ENCODE measurements at places on chromosomes 1 and 21. TPM values are rescaled to one million over a fixed set of nuclear protein-coding genes. Genes with fewer than 3 reads are reported as not detected.
A peak's percentile ranks its signal among the peaks of the same experiment; 100 is the strongest.

The ELAVL4 gene
- polyA plus RNA-seq: 3.2 TPM

The SELP gene
- polyA plus RNA-seq: 4.4 TPM

The CR2 gene
- polyA plus RNA-seq: 1.1 TPM

The PPP1R15B gene
- 44.1 TPM for polyA plus RNA-seq

The RUNX3 gene
- polyA plus RNA-seq: 0.27 TPM

The PTPN22 gene
- 0.57 TPM for polyA plus RNA-seq

The MCL1 gene
- polyA plus RNA-seq: 200 TPM

The CAMK1G gene
- polyA plus RNA-seq: 5.2 TPM

The RIMKLA gene
- 0.65 TPM for polyA plus RNA-seq

The KRTAP21-3 gene
- not detected for polyA plus RNA-seq

The RNF186 gene
- polyA plus RNA-seq: 0.25 TPM

The DNALI1 gene
- polyA plus RNA-seq: 63.0 TPM

DNA sequence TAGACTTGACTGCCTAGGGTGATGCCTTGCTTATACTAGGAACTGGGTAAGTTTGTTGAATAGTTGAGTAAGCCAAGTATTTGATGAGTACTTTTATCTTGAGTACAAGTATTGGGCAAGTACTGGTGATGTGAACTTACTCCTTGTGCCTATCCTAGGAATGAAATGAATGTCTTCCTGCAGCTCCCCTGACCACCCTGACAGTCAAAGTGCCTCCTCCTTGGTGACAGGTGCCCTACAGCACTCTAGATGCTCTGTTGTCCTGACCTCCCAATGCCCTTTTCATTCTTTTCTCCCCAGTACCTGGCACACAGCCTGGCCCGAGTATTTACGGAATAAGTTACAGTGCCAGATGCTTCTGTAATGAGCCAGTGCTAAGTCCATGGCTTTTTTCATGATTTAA, 25.5 kb downstream of the PCSK9 start:
- no peak for DNase-seq

DNA sequence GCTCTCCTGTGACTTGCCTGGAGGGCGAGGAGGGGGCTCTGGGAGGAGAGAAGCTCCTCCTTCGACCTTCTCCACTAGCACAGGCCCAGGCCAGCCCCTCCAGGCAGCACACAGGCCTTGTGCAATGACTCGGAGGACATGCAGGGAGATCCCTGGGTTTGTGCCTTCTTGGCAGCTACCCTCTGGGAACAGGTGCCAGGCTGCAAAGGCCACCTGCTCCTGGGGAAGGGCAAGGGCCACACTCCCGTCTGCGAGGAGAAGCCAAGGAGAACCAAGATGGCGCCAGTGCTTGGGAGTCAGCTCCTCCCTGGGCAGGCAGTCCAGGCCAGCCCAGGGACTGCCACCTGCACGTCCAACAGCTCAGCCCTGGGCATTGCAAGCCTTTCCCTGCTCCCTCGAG, 15.3 kb downstream of the CASZ1 start:
- no peak for DNase-seq

DNA sequence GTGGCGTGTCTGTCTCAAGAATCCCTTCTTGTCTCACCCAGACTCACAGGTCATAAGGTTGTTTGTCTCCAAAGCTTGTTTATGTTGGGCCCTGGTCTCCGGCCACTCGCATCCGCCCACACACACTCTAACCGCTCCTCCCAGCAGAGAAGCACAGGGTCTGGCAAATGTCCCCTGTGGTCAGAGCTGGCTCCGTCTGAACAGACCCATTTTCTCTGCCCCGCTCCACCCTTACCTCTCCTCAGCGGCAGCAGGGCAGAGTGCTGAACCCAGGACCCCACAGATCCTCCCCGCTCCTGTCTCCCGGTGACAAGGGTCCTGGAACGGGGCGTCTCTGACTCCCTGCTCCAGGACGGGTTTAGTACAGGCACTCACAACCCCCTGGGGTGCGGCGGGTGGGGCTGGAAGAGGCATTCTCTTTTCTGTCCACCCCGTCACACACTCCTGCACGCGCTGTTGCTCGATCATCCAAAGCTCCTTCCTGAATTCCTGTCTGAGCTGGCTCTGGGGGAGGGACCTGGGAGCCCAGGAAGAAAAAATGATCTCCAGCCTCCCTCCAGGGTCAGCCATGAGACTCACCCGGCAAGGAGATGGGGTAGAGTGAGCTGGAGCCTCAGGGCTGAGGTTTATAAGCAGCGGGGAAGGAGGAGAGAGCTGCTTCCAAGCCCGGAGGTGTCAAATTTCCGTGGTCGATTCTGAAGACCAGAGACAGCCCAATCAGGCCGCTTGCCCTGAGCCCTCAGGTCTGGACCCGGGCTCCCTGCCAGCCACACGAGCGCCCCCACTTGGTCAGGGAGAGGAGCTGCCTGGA, at the start of gene S100A13:
S100A13 (minus strand) TSS at position 602 of the 811 bp plus-strand sequence. CDS start 1,033 bp downstream, outside the sequence.
- DNase-seq: peak; percentile 87

- DNase-seq: no peak
These were observed 10.5 kb downstream of the UCK2 start for GRCh38 chr1:165837838-165838364.

GRCh38 chr1:236917448-236917847, 86.8 kb downstream of the MT1HL1 start:
- DNase-seq: no peak

- DNase-seq: no peak
These were observed at the start of gene PRR9 for GRCh38 chr1:153217212-153217611. PRR9 (plus strand) TSS chr1:153217584; CDS start chr1:153218145, 561 bp downstream.

DNA sequence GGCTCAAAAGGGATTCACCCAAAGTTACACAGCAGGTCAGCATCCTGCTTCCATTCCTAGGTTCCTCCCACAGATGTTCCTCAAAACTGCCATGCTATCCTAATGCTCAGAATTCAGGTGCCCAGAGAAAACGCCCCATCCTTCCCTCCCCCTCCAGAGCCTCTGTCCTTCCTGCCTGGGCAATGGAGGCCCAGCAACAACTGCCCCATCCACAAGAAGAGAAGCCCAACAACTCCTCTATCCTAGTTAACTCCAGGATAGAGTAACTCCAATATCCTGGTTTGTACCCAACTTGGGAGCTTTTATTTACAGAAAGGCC, 16.9 kb downstream of the COL9A2 start:
- DNase-seq: no peak

- peak; percentile 82 for DNase-seq
These were observed 18.0 kb downstream of the TRIM62 start for GRCh38 chr1:33163621-33164519.

GRCh38 chr1:62530516-62531154, 66.7 kb upstream of the ANGPTL3 start:
- peak; percentile 21 for DNase-seq

DNA sequence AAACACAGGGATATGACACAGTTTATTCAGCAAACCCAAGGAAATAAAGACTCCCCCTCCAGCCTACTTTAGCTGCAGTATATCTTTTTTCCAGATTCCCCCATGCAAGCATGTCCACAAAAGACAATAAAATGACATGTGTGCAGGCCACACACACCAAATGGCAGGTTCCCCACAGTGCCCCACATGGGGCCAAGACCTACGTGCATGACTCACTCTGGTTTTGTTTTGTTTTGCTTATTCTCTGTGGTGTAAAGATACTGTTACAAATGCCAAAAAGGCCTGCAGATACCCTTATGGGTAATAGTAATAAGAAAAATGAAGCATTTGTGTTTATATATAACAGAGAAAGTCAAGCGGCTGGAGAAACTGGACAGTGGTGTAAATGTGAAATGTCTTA, 71.6 kb downstream of the RD3 start:
- DNase-seq: no peak

- no peak for DNase-seq
These were observed 44.9 kb downstream of the FOXD2 start for GRCh38 chr1:47482786-47483185.

DNA sequence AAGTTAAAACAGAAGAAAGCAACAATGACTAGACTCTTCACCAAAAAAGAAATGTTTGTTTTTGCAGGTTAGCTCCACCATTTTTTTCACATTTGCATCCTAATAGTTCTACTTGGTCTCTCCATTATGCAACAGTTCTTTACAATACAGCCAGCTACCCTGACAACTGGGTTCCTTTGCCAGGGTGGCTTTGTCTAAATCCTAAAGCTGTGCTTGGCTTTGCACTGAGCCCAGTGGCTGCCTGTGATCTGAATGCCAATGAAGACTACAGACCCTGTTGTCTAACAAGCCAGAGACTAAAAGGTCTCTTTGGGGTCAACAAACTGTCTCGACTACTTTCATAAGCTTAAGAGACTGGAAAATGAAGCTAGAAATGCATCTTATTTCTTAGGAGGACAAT, 112.0 kb downstream of the AKT3 start:
- no peak for DNase-seq

DNA sequence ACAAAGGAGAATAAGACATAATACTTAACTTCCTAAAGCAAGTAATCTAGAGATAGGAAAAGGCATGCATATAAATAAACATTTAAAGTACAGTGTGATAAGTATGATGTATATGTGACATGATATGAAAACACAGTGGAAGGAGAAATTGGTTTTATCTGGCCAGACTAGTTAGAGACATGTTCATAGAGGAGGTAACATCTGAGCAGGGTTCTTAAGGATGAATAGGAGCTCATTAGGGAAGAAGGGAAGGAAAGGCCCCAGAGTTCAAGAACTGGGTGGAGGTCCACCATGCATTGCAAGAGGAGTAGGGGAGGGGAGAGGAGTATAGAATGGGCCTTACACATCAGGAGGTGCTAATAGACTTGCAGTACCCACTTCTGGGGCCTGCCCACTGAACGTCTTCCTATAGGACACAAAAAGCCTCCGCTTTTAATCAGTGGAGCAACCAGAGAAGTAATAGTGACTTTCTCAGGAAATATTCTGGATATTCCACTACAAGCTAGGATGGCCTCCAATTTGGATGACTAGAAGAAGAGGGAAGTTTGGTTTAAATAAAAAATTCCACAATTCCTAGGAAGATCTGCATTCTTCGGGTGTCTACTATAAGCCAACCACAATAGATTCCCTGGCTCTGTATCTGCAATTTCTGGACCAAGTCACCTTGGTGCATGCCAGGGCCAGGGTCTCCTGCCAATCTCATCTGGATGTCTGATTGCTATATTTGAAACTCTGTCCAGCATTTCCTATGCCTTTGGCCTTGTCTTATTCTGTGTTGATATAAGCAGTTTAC, 41.9 kb downstream of the NGF start:
- no peak for DNase-seq

DNA sequence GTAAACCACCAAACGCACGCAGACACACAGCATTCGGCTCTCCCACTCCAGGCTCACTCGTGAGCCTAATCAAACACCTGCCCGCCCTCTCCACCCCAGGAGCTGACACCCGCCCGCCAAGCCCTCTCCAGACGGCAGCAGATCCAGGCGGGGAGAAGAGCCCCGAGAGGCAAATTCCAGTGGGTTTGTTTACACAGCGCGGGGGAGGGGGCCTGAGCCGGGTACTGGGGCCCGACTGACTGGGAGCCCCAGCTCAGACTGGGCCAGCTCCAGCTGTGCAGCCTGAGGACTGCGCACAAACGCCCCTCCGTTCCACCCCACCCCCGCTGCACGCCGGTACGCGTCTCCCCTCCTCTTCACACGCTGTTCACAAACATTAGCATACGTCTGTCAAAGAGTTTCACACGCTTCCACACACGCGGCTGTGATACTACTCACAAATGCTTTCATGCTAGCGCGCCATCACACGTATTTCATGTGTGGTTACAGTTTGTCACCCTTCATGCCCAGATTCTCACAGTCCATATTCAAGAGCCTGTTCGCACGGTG, 1.0 kb upstream of the EFNA1 start:
- no peak for DNase-seq

- no peak for DNase-seq
These were observed 17.2 kb downstream of the CDK18 start for GRCh38 chr1:205521686-205522085.

DNA sequence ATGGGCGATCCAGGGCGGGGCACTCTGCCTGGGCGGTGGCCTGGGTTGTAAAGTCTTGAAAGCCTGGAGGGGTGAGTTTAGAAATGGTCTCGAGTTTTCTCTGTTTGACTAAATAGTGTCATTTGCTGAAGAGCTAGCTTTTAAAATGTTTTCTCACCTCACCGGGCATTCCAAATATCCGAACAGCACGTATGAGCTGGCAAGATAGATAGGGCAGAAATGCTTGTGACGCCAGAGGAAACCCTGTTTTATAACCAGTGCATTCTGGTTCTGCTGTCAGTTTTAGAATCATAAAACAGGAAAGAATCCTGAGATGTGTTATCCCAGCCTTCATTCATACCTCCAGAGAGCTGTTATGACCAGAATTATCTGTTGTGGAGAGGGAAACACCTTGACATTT, 725 bp downstream of the RTCA start:
- peak; percentile 12 for DNase-seq

DNA sequence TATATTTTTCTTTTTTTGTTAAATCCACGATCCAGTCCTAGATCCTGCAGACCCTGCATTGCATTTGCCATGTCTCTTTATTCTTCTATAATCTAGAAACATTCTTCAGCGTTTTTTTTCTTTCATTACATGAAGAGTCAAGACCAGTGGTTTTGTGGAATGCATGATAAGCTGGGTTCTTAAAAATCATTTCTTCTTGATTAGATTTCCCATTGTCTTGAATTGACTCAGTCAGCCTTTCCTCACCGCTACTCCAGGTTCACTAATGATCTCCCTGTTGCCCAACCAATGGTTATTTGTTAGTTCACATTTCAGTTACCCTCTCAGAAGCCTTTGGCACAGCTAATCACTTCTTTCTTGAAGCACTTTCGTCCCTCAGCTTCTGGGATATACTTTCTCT, 25.2 kb downstream of the CHD1L start:
- DNase-seq: no peak

DNA sequence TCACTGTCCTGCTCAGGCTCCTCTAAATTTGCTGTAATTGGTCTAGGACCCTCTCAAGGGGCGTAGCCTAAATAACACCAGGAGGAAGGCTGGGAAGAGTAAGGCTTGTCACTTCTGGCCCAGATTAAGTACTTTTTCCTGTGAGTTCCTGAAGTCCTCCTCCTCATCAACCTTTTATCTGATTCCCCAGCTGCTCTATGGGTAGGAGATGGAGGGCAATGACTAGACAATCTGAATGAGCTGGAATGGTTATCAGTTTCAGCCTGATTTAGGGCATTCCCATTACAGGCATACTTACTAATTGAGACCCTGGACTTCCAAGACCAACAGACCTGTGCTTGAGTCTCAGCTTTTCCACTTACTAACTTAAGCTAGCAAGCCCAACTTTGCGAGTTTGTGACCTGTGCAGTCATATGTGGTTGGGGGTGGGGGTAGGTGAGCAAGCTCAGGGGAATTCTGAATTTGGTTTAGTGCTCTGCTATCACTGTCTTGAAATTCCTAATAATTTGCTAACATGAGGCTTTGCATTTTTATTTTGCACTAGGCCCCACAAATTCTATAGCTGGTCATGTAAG, 18.0 kb upstream of the FGGY start:
- no peak for DNase-seq

DNA sequence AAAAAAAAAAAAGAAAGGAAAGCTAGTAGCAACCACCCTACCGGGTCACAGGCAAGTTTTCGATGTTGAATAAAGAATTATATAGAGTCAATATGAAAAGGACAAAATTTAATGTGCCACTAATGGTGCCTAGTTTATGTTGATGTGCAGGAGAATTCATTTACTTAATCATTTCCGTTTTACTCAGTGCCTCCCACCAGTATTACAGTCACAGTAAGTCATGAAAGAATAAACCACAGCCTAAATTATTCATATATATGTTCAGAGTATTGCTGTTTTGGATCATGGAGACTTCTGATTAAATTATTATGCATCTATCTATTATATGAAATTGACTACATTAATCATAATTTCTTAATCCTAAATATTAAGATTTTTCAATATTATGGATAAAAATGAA, 35.3 kb downstream of the FNBP1L start:
- no peak for DNase-seq

- peak; percentile 43 for DNase-seq
These were observed 85.5 kb downstream of the DDAH1 start for GRCh38 chr1:85379203-85380136.

All from left kidney (tissue), 8 donors.